ENCODE measurements at places on chromosomes 11 and 22.

- no peak for DNase-seq
Observed at GRCh38 chr22:39444247-39444800, 12.5 kb upstream of the MGAT3 start.

GRCh38 chr11:95835351-95835750 lies 45.1 kb downstream of the CEP57 start:
- no peak for DNase-seq

DNA sequence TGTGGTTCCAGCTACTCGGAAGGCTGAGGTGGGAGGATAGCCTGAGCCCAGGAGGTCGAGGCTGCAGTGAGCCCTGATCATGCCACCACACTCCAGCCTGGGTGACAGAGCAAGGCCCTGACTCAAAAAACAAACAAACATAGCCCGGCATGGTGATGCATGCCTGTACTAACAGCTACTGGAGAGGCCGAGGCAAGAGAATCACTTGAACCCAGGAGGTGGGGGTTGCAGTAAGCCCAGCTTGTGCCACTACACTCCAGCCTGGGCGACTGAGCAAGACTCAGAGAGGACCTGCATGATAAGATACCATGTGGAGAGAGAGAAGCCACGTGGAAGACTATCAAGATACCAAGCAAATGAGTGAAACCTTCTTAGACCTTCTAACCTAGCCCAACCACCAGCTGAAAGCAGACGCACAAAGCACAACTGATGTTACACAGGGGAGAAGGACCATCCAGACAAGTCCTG lies 36.1 kb downstream of the AMBRA1 start:
- no peak for DNase-seq

DNA sequence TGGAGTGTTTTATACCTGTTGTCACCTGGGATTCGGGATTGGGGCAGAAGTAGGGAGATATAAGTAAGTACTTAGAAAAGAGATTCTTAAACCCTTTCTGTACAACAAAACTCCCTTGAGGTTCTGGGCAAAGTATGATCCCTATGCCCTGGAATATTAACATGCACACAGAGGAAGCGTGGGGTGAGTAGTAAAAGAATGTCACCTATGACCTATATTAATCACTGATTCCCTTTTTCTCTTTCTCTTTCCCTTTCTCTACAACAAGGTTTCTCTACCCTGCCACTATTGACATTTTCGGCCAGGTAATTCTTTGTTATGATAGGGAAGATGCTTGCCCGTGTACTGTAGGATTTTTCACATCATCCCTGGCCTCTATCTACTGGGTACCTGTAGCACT lies 209.7 kb upstream of the PLET1 start:
- DNase-seq, result no peak

DNA sequence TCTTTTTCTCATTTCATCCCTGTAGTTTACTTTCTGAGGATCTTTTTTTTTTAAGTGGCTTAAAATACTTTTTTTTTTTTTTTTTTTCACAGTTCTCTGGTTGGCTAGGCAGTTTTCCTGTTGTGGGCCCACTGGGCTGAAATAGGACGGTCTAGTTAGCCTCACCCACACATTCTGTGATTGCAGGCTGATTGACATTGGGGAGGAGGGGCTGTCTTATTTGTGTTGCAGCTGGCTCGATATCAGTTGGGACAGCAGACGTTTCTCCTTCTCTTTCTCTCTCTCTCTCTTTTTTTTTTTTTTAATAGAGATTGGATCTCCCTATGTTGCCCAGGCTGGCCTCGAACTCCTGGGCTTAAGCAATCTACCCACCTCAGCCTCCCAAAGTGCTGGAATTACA lies 6.9 kb downstream of the BCR start:
- no peak for DNase-seq

DNA sequence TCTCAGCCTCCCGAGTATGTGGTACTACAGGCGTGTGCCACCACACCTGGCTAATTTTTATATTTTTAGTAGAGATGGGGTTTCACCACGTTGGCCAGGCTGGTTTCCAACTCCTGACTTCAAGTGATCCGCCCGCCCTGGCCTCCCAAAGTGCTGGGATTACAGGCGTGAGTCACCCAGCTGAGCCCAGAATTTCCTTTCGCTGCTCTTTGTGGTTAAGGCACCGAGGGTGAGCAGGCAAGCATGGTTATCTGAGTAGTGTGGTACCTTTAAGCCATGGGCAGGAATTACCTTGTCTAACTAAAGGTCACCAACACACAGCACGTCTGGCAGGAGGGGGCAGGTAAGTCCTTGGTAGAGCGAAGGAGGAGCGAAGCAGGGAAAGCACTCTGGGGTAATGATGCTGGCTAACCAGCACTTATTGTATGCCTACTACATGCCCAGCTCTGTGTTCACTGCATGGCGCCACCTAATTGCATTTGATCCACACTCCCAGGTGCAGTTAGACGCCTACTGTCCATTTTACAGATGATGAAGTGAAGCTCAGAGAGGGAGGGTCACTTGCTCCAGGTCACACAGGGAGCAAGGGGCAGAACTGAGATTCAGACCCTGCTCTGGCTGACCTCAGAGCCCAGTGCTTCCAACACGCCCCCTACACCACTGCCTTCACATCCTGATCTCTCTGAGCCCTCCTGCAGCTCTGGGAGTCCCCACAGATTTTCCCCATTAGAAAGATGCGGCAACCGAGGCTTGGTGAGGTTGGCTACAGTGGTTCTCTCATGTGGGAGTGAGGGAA lies 45.7 kb downstream of the TRIOBP start:
- no peak for DNase-seq

DNA sequence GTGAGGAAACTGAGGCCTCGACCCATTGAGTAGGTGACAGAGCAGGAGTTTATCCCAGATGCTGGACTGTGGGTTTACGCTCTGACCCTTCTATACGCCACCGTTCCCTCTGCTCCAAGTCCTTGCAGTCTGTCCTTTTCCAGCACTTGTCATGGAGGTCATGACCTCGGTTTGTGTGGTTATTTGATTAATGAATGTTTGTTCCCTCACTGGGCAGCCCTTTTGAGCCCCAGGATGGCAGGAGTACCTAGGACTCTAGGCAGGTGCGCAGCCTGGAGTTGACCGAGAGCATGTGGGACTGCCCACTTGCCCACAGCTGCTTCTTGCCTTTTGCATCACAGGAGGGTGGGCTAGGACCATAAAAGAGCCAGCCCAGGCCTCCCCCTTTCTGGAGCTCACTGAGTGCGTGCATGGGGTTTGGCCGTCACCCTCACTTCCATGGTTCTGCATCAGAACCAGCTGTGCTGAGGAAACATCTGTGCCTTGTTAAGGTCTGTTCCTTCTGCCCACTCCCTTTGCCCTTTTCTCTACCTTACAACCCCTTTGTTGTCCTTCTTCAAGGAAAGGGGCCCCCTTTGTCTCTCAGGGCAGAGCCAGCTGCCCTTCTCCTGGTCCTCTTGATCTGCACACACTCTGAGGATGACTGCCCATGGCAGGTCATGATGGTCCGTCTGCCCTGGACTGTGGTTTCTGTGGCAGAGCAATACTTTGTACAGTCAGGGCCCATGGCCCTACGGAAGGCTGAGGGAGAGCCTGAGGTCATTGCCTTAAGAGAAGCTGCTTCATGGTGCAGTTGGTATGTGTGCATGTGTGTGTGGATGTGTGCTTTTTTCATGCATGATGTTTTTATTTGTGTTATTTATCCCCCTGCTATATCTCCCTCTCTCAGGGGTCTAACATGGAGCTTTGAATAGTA lies 38.2 kb downstream of the BMAL1 start:
- no peak for DNase-seq

DNA sequence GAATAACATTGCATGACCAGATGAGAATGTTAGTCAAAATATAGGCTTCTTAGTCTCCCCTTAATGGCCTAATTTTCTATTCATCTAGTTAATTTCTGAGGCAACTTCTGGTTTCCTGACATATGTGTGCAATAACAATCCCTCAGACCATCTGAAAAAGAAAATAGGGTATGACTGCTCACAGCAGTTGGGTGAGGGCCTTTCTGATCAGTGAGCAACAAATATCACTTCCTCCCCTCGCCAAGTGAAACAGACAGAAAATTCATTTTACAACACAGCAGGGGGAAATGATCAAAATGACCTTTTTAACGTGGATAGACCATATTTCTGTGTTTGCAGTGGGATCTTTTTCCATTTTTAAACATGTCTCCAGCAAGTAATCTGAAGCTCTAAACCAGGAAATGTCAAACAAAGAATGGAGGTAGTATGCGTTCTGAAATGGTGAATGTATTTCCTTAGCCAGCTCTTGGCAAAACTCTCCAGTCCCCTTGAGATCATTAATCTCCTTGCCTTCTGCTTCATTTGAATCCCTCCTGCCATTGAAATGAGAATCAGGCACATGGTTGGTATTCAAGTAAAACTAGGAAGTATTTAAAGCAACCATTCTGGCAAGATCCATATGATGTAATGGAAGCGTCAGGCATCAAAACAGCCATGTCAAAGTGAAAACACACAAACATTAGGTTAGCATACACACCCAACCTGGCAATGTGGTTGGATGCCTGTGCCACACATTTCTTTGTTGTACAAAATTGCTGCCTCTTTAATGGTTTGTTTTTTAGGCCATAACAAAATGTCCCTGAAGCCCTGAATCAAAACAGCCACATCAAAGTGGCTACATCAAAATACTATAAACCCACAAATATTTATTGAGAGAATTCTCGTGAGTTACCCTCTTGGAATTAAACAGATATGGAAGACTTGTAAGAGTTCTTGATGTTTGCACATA lies 100.1 kb downstream of the SLC1A2 start:
- DNase-seq, result no peak

GRCh38 chr11:69462106-69462951 lies 19.1 kb upstream of the LINC01488 start:
- DNase-seq, result no peak

DNA sequence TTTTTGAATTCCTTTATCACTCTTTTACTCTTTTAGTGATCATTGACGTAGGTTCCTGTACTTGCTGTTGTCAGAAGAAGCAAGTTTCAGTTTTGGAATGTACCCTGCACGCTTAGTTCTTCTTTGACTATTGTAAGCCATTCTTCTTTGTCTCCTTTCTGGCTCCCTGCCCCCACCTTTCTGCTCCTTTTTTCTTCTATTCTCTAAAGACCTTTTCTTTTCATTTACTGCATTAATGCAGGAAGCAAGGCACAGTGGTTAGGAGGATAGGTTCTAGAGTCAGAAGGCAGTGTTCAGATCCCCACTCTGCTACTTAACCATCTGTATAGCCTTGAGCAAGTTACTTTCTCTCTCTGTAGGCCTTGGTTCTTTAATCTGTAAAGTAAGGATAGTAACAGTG lies 33.7 kb upstream of the RAG2 start:
- DNase-seq, result no peak

GRCh38 chr11:75654314-75654713 lies 14.5 kb downstream of the MAP6 start:
- DNase-seq, result no peak

- DNase-seq, result no peak
Observed at GRCh38 chr22:47195484-47196165, 433.2 kb downstream of the TBC1D22A start.

- DNase-seq, result no peak
Observed at GRCh38 chr22:42171417-42171816, 40.8 kb upstream of the CYP2D6 start.

GRCh38 chr22:29842740-29843139 lies 4.7 kb upstream of the ASCC2 start:
- no peak for DNase-seq

DNA sequence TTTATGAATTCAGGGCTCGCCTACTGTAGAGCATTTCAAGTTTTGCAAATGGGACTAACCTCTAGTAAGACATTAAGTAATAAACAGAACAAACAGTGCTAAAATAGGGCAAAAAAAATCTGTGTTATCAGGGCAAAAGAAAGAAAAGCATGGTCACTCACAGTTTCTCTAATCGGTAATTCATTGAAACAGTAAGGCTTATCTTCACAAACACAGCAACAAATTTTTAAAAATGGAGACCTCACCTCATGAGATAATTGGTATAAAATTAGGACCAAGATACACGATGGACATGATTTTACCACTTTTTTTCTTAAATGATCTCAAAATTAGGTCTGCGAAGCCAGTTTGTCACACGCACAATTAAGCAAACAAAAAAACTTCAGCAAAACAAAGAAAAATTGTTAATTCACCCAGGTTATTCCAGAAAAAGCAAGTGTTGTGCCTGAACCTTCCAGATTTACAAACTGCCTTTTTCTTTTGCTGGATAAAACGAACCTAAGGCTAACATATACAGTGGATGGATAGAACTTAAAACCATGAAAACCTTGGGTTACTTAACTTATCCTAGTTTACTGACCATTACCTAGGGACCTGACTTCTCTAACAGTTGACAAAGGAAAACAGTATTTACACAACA lies 1.4 kb downstream of the TMEM123 start:
- DNase-seq, result no peak

GRCh38 chr11:95699631-95700470 lies 89.7 kb downstream of the FAM76B start:
- peak; percentile 57 for DNase-seq

- DNase-seq, result no peak
Observed at GRCh38 chr22:19022755-19023154, 86.7 kb upstream of the PRODH start.

DNA sequence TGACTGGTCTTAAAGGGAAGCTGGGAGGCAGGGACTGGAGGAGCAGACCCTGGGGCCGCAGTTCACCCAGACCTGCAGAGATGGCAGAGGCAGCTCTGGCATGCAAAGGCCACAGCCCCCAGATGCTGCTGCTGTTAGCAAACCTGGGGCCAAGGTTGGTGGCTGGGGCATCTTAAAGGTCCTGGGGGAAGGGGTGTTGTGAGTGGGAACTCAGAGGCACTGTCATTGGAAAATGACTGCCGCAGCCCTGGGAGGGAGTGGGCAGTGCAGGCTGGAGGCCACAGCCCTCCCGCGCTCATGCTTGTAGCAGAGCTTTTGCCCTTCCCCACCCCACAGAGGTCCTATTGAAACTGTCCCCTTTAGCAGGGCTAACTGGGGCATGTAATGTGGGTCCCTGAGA lies 111.8 kb downstream of the CTTN start:
- no peak for DNase-seq

- no peak for DNase-seq
Observed at GRCh38 chr11:48103621-48104567, 112.7 kb upstream of the OR4B1 start.

DNA sequence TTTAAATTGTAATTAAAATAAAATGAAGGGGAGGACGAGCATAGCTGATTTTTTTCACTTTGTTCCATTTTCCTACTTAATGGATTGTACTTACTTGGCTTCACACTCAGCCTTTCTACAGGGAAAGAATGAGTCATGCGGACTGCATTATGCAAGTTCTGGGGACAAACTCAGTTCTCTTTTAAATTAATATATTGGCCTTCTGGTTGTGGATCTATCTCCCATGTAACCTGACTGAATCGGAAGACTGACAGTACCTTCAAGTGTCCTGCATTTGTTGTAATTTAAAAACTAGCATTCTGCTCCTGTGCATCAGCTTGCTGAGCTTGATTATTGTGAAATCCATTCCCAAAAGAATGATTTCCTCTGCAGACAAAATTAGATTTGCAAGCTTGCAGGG lies 12.2 kb downstream of the OR8D1 start:
- no peak for DNase-seq

DNA sequence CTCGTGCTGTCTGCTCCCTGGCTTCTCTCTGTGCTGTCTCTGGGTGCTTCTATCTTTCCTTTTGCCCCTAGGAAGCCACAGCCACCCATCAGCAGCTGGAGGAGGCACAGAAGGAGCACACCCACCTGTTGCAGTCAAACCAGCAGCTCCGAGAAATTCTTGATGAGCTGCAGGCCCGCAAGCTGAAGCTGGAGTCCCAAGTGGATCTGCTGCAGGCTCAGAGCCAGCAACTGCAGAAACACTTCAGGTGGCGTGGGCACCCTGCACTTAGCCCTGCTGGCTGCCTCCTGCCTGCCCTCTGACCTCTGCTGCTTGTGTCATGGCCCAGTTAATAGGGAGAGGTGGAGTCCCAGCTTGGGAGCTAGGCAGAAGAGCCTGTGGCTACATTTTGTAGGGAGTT lies 67.8 kb downstream of the CEP164 start:
- no peak for DNase-seq

GRCh38 chr22:41899110-41899509 lies 15.8 kb downstream of the SHISA8 start:
- no peak for DNase-seq

Data from naive thymus-derived CD4-positive, alpha-beta T cell (primary cell).